ENCODE measurements at places on chromosomes 3 and 15. TPM values are rescaled to one million over a fixed set of nuclear protein-coding genes. Genes with fewer than 3 reads are reported as not detected.

DNA sequence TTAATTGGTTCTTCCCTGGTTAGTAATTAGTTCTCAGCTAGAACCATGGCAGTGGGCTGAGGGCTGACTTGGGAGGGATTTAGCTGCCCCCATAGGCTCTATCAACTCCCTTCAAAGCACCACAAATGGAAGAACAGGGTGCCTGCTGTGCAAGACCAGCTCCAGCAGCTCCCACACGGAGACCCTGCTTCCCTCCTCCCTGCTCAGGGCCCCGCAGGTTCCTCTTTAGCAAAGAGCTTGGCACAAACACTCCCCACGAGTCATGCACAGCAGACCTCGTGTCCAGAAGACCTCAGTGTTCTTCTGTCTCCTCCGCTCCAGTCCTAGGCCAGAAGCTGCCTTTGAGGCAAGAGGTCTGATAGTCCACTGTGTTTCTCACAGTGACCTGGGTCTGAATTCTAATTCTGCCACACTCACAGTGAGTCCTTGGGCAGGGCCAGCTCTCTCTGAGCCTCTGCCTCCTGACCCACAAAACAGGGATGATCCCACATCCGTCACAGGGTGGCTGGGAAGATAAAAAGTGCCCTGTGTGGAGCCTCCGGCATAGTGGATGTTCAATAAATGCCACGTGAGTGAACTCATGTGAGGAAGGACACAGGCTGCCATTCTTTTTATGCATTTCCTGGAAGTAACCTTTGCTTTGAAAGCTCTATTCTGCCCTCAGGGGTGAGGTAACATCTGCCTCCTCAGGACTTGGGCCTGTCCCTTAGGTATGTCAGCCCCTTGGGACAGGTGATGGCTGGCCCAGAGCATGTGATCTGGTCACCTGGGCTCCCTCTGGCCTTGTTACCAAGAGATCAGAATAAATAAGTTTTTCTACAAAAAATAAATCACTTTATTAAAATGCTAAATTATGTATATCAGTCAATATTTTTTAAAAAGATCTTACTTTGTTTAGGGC is 7.6 kb downstream of the RAB6B start:
- peak; percentile 48 for DNase-seq

GRCh38 chr15:44193651-44194322 is 1.3 kb downstream of the FRMD5 start:
- peak; percentile 75 for DNase-seq

The TNFSF10 gene
- total RNA-seq = 0.68 TPM

DNA sequence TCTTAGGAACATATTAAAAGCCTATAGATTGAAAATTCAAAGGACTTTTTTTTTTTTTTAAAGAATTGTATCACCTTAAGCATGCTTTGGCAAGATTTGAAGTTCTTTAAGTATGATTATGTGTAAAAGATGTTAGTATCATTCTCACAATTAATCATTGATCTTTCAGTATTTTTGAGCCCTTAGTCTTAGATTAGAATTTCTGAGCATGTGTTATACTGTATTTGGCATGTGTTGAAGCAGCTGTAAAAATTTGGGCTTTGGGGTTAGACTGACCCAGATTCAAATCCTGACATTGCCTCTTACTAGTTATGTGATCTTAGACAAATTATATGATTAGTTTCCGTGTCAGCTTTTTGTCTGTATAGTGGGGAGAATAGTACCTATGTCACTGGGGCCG is 6.3 kb downstream of the OXSR1 start:
- DNase-seq = no peak

The SETMAR gene
- 22.4 TPM for total RNA-seq

The CKMT1A gene
- total RNA-seq = 0.55 TPM

GRCh38 chr3:47522082-47522987 is 8.8 kb upstream of the ELP6 start:
- peak; percentile 93 for DNase-seq

GRCh38 chr3:58038675-58039292 is 30.6 kb downstream of the FLNB start:
- DNase-seq = no peak

DNA sequence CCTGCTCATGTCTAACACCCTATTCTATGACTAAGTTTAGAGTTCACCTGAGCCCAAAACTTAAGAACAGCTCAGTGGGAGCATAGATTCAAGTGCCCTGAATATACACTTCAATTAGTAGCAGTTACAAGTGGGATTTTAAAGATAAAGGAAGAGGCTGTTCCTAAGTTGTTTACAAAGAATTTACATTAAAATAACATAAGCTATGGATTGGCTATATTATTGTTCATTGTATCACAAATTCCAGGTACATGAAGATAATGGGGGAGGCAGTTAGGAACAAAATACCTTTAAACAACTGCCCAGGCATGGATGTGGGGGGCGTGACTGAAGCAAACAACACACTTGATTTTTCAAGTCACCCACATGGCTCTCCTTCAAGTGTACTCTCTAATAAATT is 52.7 kb downstream of the ROPN1B start:
- no peak for DNase-seq

GRCh38 chr3:131840156-131840797 is 194.5 kb downstream of the CPNE4 start:
- DNase-seq = no peak
